ENCODE measurements at places on chromosomes 1 and 21.

- no peak for DNase-seq
These were observed 15.9 kb upstream of the PEAR1 start for GRCh38 chr1:156877433-156878170.

- DNase-seq: peak; percentile 95
These were observed 121.6 kb upstream of the IRF2BP2 start for GRCh38 chr1:234731569-234732085.

DNA sequence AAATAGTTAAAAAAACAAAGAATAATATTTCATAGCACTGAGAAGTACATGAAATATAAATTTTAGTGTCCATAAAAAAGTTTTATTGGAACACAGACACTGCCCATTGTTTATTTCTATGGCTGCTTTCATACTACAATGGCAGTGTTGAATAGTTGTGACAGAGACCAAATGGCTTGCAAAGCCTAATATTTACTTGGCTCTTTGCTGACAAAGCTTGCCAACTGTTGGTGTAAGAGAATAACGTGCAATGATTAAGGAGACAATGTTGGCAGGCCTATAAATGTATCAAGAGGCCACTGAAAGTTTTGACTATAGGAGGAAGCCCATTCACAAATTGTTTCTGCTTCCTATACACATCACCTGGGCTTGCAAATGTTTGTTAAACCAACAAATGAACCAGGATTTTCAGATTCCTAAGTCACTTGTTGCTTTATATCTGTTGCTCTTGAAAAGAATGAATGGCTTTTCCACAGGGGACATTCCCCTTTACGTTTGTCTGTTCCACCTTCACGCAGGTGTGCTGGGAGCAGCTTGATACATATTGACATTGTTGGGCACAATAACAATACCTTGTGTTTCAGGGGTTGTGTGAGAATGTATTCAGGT lies 5.5 kb upstream of the ST6GALNAC3 start:
- DNase-seq: no peak

DNA sequence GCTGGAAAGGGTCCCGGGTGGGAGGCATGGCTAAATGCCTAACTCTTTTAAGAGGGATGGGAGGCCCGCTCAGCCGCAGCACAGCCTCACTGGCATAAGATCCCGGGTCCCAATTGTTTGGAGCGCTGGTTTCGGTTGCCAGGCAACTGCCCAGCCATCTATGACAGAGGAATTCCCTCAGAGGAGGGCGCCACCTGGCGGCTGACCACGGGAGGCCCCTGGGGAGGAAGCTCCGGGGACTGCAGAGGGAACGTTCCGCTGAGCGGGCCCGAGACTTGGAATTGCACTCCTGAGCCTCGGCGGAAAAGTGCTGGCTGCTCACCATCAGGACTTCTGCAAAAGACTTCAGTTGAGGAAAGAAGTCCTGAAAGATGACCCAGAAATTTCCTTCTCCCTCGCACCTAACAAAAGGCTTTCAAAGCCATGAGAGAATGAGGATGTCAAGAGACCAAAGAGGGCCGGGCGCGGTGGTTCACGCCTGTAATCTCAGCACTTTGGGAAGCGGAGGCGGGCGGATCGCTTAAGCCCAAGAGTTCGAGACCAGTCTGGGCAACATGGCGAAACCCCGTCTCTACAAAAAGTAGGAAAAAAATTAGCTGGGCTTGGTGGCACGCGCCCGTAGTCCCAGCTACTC lies 1.1 kb upstream of the ELAPOR1 start:
- peak; percentile 98 for DNase-seq

- DNase-seq: no peak
These were observed 6.4 kb downstream of the TMPRSS3 start for GRCh38 chr21:42389449-42389835.

GRCh38 chr1:25848531-25848930 lies 10.7 kb downstream of the AUNIP start:
- no peak for DNase-seq

DNA sequence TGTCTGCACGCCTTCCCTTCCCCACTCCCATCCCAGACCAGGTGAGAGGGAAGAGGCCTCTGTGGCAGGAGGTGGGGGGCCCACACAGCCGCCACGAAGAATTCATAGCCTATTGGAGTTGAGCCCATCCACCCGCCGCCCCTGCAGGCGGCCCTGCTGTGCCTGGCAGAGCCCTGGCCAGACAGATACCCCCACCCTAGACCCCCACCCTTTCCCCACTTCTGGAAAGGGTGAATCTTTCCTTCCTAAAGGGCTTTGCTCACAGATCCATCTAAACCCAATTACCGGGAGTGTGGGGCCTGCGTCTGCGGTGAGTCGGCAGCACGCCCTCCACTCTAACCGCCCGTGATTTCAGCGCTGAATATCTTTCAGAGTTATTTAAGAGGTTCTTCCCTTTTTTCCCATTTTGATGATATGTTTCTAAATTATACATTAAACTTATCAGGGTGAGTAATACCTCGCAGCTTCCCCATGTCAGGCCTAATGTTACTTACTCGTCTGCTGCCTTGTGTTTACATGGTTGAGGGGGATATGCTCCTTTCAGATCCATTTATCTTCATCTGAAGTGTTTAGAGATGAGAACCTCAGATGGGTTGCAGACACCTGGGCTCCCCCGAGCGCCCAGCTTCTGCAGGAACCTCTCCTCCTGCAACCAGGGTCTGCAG lies 183.9 kb upstream of the VAMP3 start:
- peak; percentile 71 for DNase-seq

Measured in osteoblast (primary cell).